ENCODE measurements at places on chromosomes 13 and 19.

GRCh38 chr13:24150572-24150971 lies 9.9 kb upstream of the SPATA13 start:
- no peak for DNase-seq

DNA sequence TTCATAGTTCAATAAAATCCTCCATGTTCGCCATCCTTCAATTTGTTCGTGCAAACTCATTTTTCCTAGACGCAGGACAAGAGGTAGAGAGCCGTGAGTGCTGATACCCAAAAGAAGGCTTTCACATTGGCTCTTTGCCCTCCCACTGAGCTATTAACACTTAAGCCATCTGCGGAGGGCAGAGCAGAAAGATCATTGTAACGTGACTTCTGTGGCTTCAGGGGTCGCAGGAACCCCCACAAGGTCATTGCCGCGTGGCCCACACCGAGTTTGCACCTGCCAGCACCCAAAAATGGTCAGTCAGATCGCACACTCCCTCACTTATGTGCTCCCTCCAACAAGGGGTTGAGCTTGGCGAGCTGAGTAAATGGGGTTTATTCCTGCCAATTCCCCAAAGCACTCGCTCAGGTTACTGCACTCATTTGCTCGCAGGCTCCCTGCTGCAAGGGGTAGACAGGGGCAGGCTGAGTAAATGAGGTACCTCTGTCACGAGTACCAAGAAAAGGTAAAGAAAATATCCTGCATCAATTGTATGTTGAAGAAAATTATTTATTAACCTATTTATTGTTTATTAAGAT lies 144.1 kb downstream of the PRR20E start:
- DNase-seq: no peak

- no peak for DNase-seq
Measured at GRCh38 chr13:113598481-113598880, 13.9 kb downstream of the TFDP1 start.

GRCh38 chr19:45717983-45718650 lies 12.6 kb downstream of the FBXO46 start:
- DNase-seq: no peak

- DNase-seq: no peak
Measured at GRCh38 chr13:45295536-45295935, 45.4 kb downstream of the TPT1 start.

DNA sequence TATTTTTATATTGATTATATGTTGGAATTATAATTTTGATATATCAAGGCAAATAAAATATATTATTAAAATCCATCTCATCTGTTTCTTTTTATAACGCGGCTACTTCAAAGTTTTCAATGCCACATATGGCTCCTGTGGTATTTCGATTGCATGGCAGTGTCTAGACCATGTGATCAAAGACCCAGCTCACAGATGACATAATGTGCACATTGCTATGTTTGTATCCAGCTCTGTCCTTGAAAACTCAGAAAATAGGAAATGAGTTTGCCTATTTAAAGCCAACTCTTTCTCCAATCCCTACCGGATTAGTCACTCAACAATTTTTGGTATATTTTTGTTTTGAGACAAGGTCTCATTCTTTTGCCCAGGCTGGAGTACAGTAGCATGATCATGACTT lies 26.2 kb downstream of the TMTC4 start:
- DNase-seq: no peak

DNA sequence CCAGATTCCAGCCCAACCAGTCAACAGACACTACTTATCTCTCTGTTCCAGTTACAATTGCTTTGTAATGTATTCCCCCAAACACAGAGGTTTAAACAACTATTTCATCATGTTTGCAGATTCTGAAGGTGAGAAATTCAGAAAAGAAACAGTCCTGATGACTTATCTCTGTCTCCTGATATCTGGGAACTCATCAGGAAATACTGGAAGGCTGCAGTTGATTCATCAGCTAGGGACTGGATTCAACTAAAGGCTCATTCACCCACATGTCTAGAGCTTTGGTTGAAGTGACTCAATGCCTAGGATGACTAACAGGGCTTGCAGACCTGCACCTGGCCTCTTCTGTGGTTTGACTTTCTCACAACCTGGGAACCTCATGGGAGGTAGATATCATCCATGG lies 56.6 kb upstream of the GPC6 start:
- no peak for DNase-seq

- no peak for DNase-seq
Measured at GRCh38 chr19:13830114-13830740, 35.0 kb downstream of the ZSWIM4 start.

DNA sequence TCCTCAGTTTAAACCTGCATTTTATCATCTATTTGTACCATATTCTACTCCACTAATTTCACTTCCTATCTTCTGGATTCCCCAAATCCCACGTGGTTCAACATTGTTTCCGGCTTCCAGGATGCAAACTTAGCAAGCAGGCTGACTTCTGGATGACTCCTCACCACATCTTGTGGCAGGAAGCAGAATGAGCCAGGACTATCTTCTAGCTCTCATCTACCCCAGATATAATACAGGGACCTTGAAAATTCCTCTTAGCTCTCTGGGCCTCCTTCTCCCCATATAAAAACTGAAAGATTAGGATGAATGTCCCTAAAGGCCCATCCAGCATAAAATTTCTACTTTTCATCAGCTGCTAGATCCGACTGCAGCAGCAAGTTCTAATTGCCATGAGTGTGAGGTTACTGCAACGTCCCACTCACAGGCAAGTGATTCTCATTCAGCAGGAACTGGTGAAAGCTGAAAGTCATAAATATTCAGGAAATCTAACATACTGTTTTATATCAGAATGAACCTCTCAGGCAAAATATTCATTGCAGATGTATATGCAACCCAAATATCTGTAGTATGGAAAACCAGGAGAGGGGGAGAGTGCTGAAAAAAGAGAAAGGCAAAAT lies 93.4 kb downstream of the KCTD12 start:
- no peak for DNase-seq

GRCh38 chr19:49861541-49862378 lies 5.6 kb downstream of the PNKP start:
- no peak for DNase-seq

DNA sequence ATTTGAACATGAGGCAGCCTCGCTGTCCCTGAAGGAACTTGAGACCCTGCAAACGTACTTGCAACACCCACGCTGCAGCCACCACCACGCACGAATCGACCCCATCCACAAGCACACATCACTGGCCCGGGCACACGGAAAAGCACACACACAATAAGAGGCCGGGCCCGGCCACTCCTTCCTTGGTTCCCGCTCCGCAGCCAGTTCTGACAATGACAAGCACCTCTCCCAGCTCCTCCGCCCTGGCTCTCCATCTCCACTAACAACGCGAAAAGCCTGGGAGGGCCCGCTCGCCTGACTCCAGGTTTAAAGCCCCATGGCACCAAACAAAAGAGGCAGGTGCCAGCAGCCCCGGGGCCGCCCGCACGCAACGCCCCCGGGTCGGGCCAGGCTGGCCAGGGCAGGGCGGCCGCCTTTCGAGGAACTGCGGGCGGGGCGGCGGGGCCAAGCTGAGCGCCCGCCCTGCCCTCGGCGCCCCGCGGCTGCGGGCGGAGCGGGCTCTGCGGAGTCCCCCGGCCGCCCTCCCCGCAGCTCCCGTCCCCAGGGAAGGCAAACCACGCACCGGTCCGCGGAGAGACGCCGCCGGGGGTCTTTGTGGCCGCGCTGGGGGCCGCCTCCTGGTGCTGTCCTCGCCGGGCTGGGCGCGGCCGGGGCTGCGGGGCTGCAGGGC lies 495 bp downstream of the DCLK1 start:
- DNase-seq: no peak

DNA sequence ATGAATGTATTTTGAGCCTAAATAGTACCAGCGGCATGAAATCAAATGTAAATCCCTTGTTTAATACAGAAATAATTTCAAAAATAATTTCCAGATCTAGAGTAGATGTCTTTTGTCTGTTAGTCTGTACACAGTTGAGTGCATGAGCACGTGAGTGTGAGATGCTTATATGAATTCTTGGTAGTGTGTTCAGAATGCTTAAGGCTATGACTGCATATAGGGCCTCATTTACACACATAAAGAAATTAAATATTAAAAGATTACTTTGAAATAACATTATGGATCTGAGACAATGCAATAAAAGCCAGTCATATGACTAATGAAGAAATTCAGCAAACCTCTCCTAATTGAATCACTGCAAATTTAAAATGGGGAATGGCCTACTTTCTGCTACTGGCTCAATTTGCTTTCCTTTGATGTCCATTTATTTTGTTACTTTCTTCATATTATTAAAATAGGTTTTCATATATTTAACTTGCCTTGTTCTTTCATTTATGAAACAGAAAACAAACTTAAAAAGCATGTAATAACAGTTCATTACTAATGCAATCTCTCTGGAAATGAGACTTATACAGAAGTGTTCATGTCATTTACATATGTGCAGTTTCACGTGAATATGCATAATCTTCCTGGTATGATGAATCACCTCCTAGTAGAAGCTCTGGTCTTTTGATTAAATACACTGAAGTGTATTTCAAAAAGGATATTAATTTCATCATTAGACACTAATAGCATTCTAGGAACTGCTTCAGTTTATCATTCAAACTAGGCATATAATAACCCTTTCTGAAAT lies 4.5 kb downstream of the AMER2 start:
- DNase-seq: no peak

DNA sequence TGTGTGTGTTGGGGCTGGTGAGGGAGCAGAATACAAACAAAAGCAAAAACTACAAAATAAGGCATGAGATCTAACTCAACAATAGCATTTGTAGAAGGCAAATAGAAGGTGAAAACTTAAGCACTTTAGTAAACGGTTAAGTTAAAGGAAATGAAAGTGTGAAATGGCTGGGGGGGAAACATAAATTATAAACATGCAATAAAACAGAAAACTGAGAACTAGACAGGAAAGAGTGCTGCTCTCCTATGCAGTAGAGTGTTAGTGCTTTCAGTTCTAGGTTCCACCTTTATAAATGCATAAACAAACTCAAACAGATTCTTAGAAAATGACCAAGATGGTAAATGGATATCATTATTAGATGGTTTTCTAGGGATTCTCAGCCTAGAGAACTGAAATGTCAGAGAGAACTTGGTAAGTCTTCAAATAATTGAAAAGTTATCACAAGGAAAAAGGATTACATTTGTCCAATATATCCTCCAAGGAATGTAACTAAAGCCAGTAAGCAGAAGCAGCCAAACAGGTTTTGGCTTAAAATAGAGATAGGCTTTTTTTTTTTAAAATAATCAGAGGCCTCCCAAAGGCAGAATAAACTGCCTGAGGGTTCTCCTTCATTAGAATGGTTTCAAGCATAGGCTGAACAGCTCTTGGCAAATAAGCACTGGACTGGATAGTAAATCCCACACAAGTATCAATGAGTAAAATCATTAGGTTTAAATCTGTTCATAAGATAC lies 23.3 kb downstream of the RBM26 start:
- DNase-seq: no peak

- DNase-seq: no peak
Measured at GRCh38 chr13:48436661-48437288, 23.9 kb upstream of the LPAR6 start.

GRCh38 chr13:20197361-20197834 lies 4.7 kb upstream of the GJB2 start:
- no peak for DNase-seq

DNA sequence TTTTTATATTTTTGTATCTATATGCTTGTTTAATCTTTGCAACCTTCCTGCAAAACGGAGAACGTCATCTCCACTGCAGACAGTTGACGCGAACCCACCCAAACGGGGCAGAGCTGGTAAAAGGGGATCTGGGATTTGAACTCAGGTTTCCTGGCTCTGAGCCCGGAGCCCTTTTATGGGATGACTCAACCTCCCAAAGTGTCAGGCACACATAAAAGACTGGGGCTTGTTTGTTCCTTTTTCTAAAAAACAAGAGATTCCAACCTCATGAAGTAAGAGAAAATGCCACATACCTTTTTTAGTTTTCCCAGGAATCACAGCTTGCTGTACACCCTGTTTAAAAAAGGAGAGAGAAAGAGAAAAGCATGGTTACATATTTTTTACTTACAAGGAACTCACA lies 78.9 kb downstream of the GADD45B start:
- DNase-seq: no peak

DNA sequence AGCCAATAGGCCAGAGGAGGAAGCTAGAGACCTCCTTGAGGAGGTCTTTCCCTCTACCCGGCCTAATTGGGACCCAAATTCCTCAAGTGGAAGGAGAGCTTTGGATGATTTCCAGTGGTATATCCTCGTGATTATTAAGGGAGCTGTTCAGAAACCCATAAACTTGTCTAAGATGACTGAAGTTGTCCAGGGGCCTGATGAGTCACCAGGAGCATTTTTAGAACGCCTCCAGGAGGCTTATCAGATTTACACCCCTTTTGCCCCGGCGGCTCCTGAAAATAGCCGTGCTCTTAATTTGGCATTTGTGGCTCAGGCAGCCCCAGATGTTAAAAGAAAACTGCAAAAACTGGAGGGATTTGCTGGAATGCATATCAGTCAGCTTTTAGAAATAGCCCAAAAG lies 198.1 kb downstream of the ZNF486 start:
- no peak for DNase-seq

All from stimulated activated CD8-positive, alpha-beta memory T cell treated with anti-CD3 and anti-CD28 coated beads, Interleukin-7, amount 100 ng/mL, for 48 hours (primary cell).